ENCODE measurements at places on chromosomes 5 and 9.

- no peak for DNase-seq
Measured at GRCh38 chr5:153572411-153573145, 82.1 kb downstream of the GRIA1 start.

DNA sequence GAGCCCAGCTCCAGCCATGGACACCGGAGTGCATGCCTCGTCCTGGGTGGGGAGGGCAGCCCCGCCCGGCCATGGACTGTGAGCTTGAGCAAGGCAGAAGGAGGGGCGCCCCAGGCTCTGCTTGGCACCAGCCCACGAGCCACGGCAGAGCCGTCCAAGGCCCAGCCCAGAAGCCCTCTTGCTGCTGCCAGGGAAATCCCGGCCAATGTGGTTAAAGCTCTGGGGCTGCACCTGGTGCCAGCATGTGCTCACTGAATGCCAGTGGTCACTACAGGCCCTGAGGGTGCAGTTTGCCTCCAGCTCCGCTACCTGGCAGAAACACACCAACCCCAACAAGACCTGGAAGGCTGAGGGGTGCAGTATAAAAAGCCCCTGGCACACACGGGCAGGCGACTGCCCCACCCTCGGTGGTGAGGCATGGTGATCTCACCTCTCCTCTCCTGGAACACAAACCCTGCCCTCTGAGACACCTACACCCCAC, 11.8 kb downstream of the BRD3 start:
- DNase-seq: no peak

- no peak for DNase-seq
Measured at GRCh38 chr5:71937921-71938698, 169.2 kb upstream of the MAP1B start.

- no peak for DNase-seq
Measured at GRCh38 chr5:55832446-55832845, 18.7 kb upstream of the IL31RA start.

DNA sequence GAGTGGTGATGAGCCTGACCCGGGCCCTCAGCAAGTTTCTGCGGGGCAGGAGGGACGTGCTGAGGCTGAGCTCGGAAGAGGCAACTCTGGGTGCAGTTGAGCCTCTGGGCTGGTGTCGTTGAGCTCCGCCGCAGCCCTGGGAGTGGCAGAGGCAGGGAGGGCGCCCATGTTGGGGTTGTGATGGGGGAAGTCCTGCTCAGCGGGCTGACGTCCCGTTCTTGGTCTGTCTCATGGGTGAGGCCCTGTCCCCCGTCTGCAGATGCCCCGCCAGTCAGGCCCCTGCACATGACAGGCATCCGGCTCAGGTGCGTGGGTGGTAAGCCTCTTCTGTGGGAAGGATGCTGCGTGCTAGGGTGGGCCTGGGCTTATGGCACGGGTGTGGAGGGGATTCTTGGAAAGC, 64.3 kb downstream of the RXRA start:
- no peak for DNase-seq

- no peak for DNase-seq
Measured at GRCh38 chr9:93713716-93714115, 137.3 kb downstream of the PHF2 start.

Measured in brain pericyte (primary cell).